Sigmoid colon (tissue), 7 donors: ENCODE measurements at places on chromosomes 16 and 17.
A peak's percentile ranks its signal among the peaks of the same experiment; 100 is the strongest.

DNA sequence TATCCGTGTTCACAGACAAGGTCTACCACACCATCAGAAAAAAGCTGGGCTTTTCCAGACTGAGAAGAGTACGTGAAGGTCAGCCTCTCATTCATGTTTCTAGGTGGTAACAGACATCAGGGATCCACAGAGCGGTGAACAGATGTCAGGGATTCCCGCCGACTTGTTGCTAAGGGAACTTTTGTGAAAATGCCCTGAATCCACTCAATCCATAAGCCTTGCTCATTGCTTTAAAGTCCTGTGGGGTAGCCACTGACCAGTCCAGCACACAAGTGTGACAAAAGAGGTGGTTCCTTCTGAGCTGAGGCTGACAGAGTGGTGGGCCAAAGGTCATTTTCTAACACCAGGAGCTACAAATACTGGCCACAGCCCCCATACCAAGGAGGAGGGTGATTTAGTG is 5.9 kb downstream of the GAS7 start:
- no peak for DNase-seq

DNA sequence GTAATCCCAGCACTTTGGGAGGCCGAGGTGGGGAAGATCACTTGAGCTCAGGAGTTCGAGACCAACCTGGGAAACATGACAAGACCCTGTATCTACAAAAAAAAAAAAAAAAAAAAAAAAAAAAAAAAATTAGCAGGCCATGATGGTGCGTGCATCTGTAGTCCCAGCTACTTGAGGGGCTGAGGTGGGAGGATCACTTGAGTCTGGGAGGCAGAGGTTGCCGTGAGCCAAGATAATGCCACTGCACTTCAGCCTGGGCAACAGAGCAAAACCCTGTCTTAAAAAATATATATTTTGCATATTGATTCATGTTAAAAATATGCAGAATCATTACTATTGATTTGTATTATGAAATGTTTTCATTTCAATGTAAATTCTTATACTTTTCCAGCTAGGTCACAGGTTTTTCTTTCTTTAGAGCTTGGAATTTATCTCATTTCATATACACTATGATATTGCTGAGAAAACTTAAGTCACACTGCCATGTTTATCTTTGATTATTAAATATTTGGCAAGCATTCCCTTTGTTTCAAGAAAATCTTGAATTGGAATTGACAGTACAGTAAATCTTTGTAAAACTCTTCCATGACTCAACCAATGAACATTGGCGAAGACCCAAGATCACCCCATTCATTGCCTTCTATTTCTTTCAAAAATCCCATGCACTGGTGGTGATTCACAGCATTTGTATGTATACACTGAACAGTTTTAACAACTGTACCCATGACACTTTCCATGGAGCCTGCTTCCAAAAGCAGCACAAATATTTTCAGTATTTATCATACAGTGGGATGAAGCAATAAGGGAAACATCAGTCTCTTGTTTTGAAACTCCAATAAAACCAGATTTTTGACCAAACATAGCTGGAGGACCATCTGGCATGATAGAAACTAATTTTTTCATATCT is 83.5 kb upstream of the TNRC6A start:
- DNase-seq, result peak; percentile 67

DNA sequence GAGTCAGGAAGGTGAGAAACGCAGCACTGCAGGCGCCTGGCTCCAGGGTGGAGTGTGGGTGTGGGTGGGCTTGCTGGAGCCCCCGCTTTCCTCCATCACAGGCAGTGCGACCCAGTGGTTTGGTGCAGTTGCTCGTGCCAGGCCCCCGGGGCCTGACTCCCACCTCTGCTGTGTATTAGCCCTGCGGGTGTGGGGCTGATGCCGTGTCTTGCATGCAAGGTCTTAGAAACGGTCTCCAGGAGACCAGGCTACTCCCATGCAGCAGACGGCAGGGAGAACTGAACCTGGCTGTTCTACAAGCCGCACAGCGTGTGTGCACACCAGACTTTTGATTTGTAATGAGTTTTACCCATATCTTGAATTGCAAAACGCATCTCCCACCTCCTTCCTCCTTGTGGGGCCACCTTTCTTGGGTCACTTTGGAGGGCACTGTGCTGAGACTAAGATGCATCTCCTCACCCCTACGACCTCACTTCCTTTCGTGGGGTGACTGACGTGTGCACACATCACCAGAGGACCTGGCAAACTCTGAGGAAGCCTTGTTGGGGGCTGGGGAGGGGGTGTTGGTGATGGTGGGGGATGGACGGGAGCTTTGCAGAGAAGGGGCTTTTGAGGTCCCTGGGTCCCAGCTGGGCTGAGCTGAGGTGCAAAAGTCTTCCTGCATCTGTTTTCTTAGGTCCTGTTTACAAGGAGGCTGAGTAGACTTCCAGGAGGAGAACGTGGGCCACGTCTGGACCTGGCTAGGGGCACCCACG is 101.8 kb upstream of the TNRC6C start:
- DNase-seq, result no peak

DNA sequence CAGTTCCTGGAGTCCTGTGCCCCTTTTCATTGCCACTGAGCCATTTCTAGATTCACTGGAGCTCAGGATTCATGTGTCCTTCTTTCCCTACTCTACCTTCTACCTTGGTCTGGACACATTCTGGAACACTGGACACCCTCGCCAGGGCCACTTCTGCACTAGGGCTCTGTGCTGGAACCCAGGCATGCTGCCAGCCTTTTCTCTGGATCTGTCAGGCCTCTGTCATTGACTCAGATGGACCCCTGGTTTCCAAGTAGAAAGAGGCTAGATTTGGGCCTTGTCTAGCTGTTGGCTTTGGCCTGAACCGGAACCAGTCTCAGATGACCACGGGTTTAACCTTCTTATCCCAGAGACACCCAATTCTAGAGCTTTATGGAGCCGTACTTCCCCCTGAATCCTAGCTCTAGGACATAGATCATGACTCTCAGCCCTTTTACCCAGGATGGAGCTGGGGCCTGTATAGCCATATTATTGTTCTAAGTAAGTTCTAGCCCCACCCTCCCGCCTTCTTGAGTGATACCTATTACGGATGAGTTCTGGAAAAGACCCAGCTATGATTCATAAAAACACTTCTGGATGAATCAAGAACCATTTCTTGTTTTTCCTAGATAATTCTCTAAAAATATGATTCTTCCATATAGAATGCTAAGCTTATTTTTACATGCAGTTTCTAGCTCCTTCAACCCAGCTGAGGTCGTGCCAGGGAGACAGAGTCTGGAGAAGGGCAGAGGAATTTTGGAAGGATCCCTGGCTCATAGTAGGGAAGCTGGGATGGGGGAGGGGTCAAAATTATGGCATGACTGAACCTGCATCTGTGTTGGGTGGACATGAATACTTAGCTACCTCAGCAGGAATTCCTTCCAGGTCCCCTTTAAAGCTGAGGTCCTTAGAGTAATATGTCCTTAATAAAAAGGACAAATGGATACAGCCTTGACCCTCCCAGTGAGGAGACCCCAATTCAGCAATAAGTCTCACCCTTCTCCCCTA is 1.1 kb upstream of the CHRNB1 start:
- no peak for DNase-seq

DNA sequence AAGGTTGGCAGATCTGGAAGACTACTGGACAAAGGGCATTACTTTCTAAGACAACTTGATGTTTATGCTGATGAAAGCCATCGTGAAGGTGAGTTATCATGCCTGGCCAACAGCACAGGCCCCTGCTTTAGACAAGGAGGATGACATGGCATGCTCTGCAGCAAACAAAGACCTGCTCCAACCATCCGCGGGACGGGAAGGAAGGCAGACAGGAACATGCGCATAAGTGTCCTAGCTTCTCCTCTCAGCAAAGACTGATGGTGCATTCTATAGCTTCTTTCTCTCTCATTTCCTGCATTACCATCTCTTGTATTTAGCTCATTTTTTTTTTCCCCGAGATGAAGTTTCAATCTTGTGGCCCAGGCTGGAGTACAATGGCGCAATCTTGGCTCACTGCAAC is 5.4 kb downstream of the NPLOC4 start:
- DNase-seq, result no peak
